D721Med (cell line): ENCODE measurements at places on chromosomes 2 and 18.

GRCh38 chr2:173221937-173222594 is 132.6 kb upstream of the CDCA7 start:
- no peak for DNase-seq

GRCh38 chr2:231665245-231666170 is 42.8 kb upstream of the PTMA start:
- DNase-seq = no peak

GRCh38 chr2:216770050-216770449 is 74.7 kb upstream of the IGFBP5 start:
- DNase-seq = no peak

GRCh38 chr18:34704823-34705222 is 5.3 kb upstream of the DTNA start:
- DNase-seq = no peak

DNA sequence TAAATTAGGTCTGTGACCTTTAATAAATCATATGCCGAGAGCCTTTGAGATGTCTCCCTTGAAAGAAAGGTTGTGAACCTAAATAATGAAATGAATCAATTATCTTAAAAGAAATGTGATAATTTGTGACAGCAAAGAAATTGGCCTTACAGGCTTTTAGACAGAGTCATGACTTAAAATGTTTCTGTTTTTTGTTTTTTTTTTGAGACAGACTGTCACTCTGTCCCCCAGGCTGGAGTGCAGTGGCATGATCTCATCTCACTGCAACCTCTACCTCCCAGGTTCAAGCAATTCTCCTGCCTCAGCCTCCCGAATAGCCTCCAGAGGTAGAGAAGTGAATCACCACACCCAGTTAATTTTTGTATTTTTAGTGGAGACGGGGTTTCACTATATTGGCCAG is 898.0 kb downstream of the CNTNAP5 start:
- DNase-seq = no peak

- no peak for DNase-seq
Observed at GRCh38 chr2:173782681-173783080, 182.5 kb downstream of the SP3 start.

GRCh38 chr2:240428245-240428644 is 7.2 kb upstream of the GPC1 start:
- DNase-seq = no peak

DNA sequence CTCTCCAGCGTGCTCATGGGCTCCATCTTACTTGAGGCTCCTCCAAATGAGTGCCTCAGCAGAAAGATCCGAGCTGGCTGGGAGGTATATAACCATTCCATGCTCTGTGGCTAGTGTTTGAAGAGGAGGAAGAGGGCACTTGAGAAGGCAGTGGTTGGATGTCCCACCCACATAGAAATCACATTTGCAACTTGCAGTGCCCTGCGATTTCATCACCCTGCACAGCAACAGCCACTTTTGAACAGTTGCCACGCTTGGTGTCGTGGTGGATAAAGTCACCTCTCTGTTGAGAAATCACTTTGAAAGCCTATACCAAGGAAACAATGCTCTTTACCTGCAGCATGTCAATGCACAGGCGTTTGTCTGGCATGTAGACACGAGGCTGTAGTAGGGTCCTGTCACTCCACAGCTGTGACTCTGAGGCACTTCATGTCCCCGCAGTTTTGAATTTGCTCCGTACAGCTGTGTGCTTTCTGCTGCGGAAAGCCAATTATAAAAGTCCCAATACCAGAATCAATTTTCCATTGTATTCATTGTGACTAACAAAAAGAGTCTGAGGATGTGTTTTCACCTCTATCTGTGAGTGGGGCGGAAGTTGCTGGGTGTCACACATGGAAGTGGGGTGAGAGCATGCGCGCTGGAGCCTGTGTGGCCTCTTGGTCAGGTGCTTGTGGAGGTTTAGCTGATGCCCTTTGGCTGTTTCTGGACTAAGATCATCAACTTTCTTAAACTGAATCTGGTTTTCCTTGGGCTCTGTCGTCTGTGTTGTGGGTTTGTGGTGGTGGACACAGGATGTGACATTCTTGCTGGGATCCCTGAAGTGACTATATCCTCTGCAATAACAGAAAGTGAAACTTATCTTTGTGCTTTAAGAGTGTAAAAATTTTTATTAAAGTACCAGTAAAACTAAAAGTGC is 2.8 kb downstream of the CNDP2 start:
- no peak for DNase-seq

GRCh38 chr2:206084439-206084869 is 1.5 kb downstream of the INO80D start:
- DNase-seq = no peak

- DNase-seq = no peak
Observed at GRCh38 chr2:217802266-217802665, 200.5 kb downstream of the TNS1 start.

GRCh38 chr2:180385601-180386201 is 378.6 kb upstream of the CWC22 start:
- no peak for DNase-seq

GRCh38 chr2:203177361-203177760 is 61.5 kb upstream of the CYP20A1 start:
- DNase-seq = no peak

DNA sequence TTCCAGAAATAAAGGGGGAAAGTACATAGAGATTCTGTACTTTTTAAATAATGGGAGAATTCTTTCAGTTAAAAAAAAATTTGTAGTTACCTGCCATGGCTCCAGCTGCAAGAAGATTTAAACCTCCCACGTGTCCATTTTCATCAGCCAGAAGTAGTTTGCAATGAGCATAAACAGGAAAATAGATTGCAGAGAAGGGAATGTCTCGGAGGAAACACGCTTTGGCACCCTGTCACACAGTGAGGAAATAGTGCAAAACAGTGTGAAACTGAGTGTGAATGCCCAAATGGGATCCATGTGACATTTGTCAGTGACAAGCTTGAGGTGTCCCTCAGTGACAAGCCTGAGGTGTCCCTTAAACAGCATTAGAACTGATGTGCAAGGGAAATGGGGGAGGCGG is 102.7 kb downstream of the SLC25A12 start:
- DNase-seq = no peak

DNA sequence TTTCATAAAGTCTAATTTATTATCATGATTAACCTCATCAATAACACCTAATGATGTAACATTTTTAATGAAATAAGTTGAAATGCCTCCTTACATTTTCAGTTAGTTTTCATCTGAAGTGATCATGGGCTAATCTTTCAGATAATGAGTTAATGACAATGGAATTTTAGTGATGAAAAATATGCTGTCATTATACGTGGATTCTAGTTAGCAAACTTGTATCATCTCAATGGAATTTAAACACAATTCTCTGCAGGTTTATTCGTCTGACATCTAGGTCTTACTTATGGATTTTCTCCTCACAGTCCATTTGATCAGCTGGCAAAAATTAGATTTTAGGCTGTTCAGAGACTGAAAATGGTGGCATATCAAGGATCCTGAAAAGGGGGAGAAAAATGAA is 885.0 kb downstream of the SLC4A3 start:
- no peak for DNase-seq

GRCh38 chr2:150476809-150477302 is 10.6 kb downstream of the RND3 start:
- DNase-seq = no peak

DNA sequence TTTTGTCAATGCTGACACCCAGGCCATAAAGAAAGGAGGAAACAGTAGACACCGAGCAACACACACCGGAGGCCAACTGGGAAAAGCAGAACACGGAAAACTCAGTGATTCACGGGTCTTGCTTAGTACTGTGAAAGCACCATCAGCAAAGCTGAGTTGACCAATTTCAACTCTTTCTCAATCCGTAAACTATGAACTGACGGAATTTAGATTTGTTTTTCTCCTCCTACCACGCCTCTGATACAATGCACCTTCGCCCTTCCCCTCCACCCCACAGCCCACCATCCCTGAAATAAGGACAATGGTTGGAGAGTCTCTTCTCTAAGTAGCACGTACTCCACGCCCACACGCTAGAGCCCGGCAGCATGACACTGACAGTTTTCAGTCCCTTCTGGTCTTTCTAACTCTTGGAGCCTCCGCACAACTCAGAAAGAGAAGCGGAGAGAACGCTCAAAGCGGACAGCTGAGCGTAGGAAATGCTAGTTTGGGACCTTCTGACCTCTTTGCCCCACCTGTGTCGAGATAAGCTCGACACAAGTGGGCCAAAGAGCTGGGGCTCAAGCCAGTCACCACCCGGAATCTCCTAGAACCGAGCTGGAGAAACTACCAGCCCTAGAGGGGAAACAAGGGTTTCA is 669 bp downstream of the LNPK start:
- DNase-seq = no peak
